HT1080 (cell line): ENCODE measurements at places on chromosomes 3 and 15.
A peak's percentile ranks its signal among the peaks of the same experiment; 100 is the strongest.

GRCh38 chr3:11903047-11903446 is 56.4 kb upstream of the TAMM41 start:
- peak; percentile 21 for DNase-seq

DNA sequence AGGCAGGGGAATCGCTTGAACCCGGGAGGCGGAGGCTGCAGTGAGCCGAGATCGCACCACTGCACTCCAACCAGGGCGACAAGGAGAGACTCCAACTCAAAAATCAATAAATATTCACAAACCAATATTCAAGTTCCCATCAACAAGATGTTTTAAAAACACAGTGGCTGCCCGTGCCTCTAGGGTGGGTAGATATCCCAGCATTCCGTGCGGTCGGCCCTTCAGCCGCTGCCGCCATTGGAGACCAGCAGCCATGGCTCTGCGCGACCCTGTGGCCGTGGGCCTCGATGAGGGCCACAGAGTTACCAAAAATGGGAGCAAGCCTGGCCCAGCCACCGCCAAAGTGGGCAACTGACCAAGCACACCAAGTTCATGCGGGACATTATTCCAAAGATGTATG is 6.7 kb downstream of the ULK4 start:
- no peak for DNase-seq

DNA sequence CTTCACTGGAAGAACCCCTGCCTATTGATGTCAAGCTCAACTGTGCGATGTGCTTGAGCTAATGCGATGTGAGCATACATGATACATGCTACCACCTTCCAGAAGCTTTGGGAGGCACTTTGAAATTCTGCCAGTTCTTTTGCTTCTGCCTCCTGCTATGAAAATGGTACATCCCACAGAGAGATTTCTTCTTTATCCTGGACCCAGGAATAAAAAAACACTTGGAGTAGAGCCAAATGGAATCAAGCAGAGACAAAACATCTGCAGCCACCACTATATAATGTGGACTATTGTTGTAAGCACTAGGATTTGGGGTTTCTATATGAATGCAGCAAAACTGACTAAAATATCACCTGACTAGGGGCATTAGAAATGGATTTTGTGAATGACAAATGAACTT is 119.9 kb upstream of the GAP43 start:
- no peak for DNase-seq

DNA sequence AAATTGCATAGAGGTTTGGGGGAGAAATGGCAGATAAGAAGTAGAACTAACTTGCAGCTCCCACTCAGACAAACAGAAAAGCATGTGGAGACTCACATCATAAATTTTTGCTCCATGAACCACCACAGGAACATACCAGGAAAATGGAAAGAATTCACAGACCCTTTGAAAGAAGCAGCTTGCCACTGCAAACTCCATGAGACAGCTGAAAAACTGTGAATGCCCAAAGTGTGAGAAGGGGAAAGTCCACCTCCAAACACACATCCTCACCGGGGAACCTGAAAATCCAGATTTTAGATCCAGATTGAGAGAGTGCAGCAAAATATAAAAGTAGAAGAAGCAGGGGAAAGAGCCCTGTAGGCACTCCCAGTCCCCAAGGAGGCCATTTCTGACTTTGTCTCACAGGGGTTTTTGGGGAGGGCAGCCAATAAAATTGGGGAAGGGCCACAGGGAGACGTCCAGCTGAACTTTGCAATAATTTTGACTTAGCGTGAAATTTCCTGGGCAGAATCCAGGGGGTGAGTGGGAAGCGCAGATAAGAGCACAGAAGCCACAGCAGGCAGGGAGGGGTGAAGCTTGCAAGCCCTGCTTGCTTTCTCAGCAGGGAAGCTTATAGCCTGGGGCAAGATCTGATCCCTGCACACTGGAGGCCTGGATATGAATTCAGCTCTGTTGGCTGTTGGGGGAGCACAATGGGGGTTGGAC is 183.4 kb upstream of the UBE2E2 start:
- no peak for DNase-seq

GRCh38 chr15:100778831-100779288 is 100.8 kb upstream of the ALDH1A3 start:
- no peak for DNase-seq

- DNase-seq = no peak
These were observed 79.6 kb downstream of the PGPEP1L start for GRCh38 chr15:98927996-98928395.

DNA sequence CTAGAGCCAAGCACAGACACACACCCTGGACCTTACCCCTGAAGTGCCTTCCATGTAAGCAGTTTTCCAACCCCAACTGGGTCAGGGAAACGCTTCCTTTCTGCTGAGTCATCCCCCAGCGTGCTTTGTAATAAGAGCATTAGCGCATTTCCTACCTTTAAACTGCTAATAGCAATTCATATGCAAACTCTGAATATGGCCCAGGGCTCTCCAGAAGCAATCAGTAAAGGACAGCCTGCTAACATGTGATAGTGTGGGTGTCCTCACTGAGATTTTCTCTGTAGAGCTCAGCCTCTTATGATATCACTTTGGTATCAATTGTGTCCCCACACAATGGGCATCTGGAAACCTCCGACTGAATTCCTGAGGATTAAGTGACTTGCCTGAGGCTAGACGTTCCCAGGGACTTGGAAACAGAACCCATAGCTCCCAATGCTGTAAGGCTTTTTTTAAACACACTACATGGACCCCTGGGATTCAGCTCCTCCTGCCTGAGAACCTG is 5.6 kb downstream of the GABRB3 start:
- DNase-seq = no peak

GRCh38 chr3:108420926-108421325 is 89.5 kb downstream of the MYH15 start:
- peak; percentile 97 for DNase-seq

GRCh38 chr3:121493431-121493830 is 52.4 kb downstream of the POLQ start:
- DNase-seq = no peak

GRCh38 chr3:50665081-50665840 is 9.5 kb upstream of the DOCK3 start:
- DNase-seq = peak; percentile 34

- no peak for DNase-seq
These were observed 35.9 kb downstream of the VGLL4 start for GRCh38 chr3:11607816-11608215.

DNA sequence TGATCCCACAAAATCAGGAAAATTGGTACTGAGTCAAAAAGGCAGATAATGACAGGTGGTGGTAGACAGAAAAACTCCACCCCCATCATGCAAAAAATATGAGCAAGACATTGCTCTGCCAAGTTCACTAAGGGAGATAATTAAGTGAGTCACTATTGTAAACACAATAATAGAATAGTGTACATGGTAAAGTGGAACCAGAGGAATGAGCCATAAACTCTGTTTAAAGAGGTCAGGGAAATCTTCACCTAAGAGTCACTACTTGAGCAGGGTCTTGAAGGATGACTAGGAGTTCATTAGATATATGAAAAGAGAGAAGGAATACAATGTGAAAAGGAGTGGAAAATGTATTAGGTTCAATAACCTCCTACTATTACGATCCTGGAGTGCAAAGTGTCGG is 213.4 kb upstream of the PEX5L start:
- peak; percentile 68 for DNase-seq

DNA sequence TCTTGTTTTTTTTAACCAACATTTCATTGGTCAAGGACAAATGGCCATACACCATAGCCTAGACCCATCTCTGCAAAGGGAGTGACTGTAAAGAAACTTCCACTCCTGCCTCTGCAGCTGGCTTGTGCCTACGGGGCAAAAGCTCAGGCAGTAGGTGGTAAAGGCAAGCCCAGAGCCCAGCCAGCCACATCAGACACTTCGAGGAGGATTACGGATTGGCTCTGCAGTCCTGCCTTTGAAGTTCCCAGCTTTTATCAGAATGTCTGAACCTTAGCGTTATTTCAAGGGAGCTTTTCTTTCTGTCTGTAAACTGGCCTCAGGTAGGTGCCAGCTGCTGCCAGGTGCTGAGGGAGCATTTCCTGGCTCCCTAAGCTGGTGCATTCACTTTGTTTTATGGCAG is 15.6 kb downstream of the ZNF710 start:
- no peak for DNase-seq

DNA sequence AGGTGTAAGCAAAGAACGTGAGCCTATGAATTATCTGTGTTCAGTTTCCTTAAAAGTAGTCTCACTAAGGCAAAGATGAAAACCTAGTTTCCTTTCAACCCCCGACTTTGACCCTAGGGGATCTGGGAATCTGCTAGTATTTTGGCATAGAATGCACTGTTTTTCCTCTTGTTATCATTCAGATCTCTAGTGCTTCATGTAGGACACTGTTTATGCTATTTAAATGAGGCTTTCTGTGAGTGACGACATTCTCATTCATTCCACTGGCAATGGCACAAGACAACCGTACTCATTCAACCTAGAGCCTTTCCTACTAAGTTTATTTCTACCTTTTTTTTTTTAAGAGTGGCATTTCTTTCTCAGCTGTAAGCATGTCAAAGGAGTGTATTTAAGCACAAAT is 67.0 kb downstream of the CHAC1 start:
- DNase-seq = no peak

- DNase-seq = no peak
These were observed 72.7 kb downstream of the FBLN2 start for GRCh38 chr3:13621381-13622221.

GRCh38 chr3:46615050-46615775 is 2.9 kb downstream of the FAM240A start:
- DNase-seq = no peak

DNA sequence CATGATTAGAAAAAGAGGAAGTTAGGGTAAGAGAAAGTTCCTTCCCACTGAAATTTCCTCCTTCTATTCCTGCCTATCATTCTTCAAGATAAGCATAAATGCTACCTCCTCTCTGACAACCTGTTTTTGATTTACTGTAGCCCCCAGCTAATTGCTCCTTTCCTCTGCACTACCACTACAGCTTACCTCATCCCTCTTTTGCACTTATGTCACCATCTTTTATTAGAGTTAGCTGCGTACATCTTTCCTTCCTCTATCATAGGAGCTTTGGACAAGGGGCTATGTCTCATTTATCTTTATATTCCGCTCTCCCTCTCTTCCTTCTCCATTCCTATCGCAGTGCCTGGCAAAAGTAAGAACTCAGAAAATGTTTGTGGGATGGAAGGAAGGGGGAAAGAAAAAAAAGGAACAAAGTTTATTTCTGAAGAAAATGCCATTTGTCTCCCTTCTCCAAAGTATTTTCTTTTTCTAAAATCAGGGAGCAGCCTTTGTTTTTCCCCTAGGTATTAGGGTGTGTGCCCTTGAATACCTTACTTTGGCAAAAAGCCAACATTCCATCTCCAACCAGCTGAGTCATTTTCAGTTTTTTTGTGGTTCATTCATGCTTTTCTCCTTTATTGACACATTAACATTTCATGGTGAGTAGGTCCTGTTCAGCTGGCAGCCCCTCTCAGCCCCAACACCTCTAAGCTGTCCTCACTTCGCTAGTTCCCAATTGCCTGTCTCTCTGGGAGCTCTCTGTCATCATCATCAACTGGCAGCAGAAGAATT is 87.6 kb upstream of the SOX2 start:
- DNase-seq = peak; percentile 85

GRCh38 chr3:70748593-70748992 is 436.2 kb upstream of the MDFIC2 start:
- no peak for DNase-seq

DNA sequence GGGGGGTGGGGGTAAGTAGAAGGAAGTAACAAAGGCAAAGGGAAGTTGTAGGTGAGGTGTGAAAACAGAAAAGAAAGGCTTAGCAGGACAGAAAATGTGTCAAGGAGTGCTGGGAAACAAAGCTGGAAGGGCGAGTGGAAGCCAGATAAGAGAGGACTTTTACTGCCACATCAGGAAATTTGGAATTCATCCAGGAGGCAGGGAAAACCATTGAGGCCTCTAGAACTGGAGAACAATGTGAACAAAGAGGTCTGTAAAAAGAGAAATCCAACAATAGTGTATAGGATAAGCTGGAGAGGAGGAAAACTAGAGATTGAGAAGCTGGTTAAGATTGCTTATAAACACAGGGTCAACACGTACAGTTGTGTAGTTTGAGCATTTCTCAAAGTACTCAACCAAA is 116.6 kb downstream of the NTRK3 start:
- DNase-seq = no peak

DNA sequence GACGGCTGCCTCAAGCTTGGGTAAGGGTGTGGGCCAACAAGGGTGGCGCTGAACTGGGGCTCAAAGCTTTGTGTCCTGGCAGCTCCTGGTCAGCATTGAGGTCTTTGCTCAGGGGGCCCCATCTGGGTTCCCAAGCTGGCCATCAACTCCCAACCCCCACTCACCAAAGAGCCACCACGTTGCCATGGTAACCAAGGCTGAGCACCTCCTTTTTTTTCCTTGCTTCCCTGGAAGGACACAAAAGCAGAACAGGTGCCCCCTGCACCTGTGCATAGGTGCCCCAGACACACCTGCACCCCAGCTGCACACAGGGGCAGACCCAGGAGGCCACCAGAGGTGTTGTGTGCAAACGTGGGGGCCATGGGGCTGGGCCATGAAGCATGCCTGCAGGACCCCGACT is 16.5 kb downstream of the UROC1 start:
- no peak for DNase-seq
